ENCODE measurements at places on chromosomes 6 and 20.

DNA sequence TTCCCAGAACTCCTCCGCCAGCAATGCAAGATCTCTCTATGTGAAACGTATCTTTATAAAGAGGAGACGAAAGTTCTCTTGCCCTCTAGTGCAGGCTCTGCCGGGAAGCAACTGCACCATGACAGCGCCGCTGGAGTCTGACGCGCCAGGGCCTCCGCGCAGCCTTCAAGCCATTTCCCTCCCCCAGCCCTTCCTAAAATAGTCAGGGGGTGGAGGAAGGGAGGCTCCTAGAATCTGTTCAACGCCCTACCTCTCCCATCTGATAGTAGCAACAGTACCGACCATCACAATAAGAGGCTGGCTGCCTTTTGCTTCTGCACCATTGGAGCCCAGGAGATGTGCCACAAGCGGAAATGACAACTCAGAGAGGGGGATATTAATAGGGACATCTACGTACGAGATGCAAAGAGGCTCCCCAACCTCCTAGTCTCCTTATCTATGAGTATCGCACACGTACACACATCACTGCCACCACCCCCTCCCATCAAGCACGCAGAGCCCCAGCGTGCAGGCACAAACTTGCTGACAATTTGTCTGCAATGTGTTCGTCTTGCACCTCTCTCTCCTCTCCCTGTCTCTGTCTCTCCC, 1.0 kb downstream of the SYNE1 start:
- DNase-seq, result no peak

GRCh38 chr6:89412071-89413005, at the start of gene RRAGD:
RRAGD (minus strand) TSS chr6:89412273; CDS start chr6:89411993, 280 bp downstream.
- peak; percentile 25 for DNase-seq

GRCh38 chr6:14132244-14132920, 14.8 kb downstream of the CD83 start:
- DNase-seq, result no peak

DNA sequence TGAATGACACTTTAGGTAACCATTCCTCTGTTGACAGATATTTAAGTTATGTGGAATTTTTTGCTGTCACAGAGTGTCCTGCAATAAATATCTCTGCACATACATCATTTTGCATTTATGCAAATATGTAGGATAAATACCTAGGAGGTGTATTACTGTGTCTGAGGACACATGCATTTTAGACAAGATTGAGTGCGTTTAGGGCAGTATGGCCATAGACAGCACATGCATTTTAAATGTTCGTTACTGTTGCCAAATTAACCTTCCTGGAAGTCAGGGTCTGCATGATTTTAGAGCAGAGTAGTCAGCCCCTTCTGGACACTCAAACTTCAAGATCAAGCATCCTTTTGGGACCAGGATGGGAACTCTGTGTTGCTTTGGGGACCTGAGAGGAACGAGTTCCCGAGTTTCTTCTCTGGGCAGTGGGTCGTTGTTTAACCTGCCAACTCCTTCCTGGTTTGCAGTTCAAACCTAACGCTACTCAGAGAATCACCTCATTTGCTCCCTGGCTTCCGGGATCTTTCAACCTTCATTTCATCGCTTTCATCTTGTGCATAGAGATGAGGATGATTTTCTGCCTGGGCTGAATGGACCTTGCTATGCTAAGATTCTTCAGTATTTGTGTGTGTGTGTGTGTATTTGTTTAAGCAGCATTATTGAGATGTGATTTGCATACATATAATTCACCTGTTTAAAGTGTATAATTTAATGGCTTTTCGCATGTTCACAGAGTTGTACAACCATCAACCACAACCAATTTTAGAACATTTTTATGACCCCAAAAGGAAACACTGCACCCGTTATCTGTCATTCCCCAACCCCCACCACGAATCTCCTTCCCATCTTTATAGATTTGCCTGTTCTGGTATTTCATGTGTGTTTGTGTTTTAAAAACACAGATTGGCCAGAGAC, 9.8 kb downstream of the BCAS4 start:
- DNase-seq, result no peak

DNA sequence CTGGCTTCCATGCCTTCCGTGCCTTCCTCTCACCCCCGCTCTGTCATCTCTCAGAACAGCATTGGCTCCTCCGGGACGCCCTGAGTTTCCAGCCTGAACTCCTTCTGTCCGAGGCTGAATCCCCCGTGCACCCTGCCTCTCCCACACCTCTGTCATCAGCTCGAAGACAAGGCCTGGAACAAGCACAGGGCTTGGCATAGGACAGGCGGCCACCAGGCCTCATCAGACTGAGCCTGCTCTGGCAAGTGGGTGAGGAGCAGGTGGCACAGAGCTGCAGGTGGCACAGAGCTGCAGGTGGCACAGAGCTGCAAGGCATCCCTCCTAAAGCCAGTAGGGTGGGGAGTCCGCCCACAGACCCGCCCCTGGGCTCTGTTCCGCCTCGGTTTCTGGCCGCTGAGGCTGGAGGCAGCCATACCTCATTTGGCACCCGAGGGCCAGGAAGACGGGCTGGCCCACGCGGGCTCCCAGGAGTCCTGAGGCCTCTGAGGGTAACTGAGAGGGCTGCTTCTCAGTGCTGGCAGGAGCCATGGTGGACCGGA, 60.2 kb downstream of the EZR start:
- no peak for DNase-seq

- no peak for DNase-seq
Measured at GRCh38 chr6:86128130-86128814, 485.6 kb upstream of the SYNCRIP start.

GRCh38 chr6:34852406-34853085, 35.3 kb downstream of the TAF11 start:
- DNase-seq, result no peak

GRCh38 chr6:44456070-44456965, 68.8 kb downstream of the CDC5L start:
- DNase-seq, result peak; percentile 56

DNA sequence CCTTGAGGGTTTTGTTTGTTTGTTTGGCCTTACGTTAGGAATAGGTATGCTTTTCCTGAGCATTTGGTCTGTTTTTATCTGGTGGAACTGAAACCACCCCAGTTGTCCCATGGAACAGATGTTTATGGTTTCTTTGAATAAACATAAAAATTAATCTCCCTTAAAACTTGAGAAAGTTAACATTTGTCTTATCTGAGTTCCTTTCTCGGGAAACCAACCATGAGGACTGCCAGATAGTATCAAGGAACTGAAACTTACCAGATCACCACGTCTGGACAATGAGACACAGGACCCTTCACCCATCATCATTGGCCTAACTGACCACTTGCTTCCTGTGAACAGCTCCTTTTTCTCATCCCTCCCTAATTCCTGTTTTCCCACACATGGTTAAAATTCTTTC, 15.3 kb upstream of the HECA start:
- no peak for DNase-seq

GRCh38 chr6:41741625-41742490, 5.3 kb downstream of the PGC start:
- DNase-seq, result no peak

GRCh38 chr6:27956941-27957340, at the start of gene OR2B6:
OR2B6 (plus strand) TSS chr6:27957241; CDS start chr6:27957241, 0 bp downstream.
- no peak for DNase-seq

Measured in H4 (cell line).